ENCODE measurements at places on chromosomes 6 and 20.

GRCh38 chr6:7646394-7646793 lies 56.4 kb downstream of the SNRNP48 start:
- DNase-seq: no peak

- DNase-seq: no peak
Measured at GRCh38 chr6:158502263-158502950, 57.5 kb upstream of the TMEM181 start.

DNA sequence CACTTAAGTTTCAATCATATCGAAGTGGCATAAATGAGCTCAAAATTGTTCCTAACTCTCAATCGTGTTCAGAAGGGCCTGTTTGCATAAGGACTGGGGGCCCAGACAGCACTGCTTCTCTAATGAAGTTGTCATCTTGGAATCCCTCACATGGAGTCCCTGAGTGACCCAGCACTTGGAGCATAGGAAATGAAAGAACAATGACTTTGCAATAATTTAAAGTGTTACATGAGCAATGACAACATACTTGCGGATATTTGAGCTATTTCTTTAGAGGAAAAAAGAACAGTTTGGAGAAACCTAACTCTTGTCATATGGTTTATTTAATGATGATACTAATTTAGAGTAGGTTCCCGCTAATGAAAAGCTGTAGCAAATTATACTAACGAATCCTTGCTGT lies 239.9 kb downstream of the TSHZ2 start:
- DNase-seq: no peak

DNA sequence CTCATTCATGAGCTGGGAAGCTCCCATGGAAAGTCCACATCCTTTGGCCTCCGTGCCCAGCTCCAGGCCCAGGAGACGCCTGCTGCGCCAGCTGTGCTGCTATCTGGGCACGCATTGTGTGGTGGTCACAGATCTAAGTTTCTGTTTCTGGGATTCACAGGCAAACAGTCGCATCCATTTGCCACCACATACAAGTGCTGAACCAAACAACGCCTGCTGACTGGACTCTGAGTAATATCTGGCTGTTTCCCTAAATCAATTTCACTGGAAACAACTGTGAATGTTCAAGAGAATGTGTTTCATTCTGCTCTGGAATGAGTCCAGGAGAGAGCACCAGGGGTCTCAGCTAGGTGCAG lies 45.5 kb downstream of the IRF4 start:
- no peak for DNase-seq

Measured in nephron progenitor cell (in vitro differentiated cells).